ENCODE measurements at places on chromosomes 2 and 18.

DNA sequence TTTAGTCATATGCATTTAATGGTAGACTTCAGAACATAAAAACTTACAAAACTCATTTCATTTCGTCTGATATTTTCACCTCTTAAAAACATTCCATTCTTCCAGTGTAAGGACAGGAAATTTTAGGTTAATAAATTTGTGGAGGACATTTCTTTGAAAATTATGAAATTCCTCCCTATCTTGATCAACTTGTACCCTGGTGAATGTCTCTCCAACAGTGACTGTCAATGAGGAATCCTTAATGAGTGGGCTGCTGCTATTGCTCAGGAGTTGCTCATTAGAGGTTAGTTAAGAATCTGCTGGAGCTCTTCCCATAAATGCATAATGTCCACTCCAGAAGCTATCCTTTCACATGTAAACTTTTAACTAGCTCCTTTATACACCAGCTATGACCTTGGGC is 69.1 kb downstream of the LRP1B start:
- no peak for DNase-seq

DNA sequence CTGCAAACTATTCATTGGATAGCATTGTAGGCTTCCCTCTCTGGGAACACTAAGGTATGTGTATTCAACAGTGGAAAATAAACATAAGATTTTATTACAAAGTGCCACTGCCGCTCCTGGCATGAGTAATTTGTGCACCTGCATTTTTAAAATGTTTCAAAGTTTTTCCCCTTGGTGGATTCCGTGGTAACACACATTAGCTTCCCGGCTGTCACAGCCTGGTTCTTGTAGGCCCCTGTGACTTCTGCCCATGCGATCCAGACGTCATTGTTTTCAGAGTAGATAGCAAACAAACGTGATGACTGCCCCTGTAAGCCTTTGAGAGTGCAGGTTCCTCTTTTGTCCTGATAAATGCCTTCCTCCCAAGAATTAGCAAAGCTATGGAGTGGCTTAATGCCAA is 421.0 kb downstream of the ZNF521 start:
- DNase-seq, result no peak

DNA sequence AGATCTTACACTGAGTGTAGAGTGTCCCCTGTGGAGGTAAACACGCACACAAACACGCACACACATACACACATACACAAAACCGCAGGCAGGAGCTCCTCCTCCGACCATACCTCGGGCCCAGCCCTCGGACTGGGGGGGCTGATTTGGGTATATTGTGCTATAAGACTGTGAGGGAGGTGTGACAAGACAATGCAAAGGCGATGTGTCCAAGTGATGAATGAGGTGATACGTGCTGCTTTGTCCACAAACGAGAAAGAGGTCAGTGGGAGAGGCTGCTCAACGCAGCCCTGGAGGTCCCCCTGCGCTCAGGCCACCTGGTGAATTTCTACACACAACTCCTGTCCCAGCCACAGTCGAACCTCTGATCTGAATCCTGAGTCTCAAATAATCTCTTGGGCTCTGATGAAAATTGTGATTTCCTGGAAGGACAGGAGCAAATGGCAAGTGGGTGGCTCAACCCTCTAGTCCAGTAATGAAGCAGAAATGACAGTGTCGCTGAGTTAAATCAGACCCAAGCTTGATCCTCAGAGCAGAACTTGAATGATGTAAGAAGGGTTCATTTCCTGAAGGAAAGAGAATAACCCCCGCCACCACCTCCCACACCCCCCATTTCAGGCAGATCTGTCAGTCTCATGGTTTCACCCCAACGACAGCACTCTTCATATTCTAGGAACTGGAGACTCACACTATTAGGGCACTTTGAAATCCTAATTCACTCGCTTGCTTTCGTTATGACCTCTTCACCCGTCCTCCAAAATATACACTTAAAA is 48.9 kb upstream of the ASXL2 start:
- DNase-seq, result no peak

DNA sequence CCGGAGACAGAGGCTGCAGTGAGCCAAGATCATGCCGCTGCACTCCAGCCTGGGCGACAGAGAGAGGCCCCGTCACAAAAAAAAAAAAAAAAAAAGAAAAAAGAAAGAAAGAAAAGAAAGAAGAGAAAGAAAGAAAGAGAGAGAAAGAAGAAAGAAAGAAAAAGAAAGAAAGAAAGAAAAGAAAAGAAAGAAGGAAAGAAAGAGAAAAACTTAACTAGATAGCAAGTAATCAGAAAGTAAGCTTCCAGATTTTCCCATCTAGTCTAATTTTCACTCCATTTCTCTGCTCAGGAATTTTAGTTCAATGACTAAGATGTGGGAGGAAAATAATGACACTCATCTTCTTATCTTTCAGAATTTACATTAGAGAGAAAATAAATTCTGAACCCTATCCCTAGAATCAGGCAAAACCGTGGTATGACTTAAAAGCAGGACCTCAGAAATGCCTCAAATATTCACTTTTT is 2.4 kb downstream of the GFPT1 start:
- DNase-seq, result no peak
